ENCODE measurements at places on chromosomes 11 and 22.

GRCh38 chr22:33315954-33316353 lies 257.8 kb upstream of the SYN3 start:
- no peak for DNase-seq

- no peak for DNase-seq
Observed at GRCh38 chr11:12167061-12168000, 56.9 kb downstream of the MICAL2 start.

- no peak for DNase-seq
Observed at GRCh38 chr11:123457187-123457770, 27.2 kb downstream of the GRAMD1B start.

GRCh38 chr11:75031771-75032549 lies 43.2 kb downstream of the NEU3 start:
- DNase-seq, result no peak

DNA sequence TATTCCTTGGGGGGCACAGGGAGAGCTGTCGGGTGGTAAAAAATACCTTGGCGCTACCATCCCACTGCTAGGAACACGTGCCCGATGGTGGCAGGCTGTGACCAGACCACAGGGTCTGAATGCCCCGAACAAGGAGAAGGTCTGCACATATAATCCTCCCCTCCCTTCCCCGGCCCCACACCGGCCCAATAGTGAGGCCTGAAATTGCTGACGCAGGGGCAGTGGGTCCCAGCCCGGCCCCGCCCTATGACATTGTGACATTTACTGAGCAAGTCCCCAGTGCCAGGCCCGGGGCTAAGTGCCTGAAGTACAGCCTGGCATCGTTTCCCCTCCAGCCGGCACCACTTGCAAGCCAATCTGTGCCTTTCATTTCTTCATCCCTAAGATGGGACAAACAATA lies 19.5 kb downstream of the MN1 start:
- no peak for DNase-seq

DNA sequence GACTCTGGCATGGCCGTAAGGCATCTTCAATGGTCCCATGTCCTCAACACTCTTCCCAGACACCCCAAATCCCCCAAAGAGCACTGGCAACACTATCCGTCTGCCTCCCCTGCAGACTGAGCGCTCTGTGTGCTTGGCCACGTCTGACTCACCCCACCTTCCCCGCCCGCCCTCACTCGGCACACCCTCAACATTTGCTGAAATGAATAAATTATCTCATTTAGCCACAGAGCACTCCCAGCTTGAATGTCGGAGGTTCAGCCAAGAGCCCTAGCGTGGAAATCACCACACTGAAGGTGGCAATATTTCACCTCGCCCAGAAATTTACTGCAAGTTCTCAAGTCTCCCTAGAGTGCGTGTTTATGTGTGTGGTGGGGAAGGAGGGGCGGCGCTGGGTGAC lies 46.6 kb upstream of the TCF20 start:
- DNase-seq, result peak; percentile 9

DNA sequence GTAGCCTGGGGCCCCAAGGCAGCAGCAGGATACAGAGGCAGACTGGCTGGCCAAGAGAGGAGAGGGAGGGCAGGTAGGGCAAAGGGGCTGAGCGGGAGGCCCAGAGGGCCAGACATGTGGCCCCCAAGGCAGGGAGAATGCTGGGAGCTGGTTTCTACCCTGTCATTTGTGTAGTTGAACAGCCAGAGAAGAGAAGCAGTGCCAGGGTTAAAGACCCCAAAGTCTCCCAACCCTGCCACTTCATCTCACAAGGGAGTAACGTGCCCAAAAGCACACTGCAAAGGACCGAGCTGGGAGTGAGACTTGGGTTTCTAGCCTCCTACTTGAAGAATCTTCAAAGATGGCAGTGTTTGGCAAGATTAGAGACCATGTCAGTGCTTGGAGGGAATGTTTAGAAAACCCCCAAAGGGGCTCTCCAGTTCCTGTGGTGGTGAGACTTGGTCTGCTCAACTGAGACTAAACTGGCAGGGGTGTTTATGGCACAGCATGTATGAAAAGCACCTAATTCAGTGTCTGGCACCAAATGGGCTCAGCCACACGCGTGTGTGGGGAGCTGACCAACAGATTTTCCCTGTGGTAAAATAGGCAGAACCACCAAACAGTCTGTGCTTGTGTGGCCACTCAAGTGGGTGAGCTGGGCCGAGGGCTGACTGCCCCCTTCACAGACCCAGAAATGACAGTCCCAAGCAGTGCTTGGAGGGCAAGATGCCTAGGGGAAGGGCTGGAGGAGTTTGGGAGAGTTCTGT lies 68.2 kb upstream of the CLTCL1 start:
- no peak for DNase-seq

DNA sequence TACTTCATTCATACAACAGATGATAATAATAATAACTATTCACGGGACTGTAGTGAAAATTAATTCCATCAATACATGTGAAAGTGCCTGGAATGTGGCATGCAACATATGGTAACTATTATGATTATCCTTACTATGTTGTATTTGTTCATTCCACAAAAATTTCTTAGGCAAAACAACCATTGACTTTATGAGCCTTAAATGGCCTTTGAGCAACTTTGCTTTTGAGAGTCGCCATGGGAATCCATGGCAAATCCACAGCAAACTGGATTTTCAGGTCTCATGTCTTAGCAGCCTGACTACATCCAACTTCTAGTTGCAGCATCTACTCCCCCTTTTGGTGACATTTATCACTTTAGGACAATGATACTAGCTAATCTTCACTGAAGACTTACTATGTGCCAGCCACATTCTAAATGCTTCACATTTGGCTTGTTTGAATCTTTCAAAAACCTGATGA lies 56.8 kb downstream of the SLC1A2 start:
- DNase-seq, result peak; percentile 54

GRCh38 chr11:69285766-69286165 lies 8.2 kb upstream of the MYEOV start:
- DNase-seq, result no peak

All from stromal cell of bone marrow (primary cell).